ENCODE measurements at places on chromosomes 16 and 17.

- no peak for DNase-seq
These were observed 593 bp upstream of the WDR45B start for GRCh38 chr17:82648742-82649331.

GRCh38 chr17:34582185-34582900, 3.0 kb downstream of the TMEM132E start:
- DNase-seq = no peak

GRCh38 chr17:36884495-36885152, 52.7 kb upstream of the LHX1 start:
- DNase-seq = no peak

DNA sequence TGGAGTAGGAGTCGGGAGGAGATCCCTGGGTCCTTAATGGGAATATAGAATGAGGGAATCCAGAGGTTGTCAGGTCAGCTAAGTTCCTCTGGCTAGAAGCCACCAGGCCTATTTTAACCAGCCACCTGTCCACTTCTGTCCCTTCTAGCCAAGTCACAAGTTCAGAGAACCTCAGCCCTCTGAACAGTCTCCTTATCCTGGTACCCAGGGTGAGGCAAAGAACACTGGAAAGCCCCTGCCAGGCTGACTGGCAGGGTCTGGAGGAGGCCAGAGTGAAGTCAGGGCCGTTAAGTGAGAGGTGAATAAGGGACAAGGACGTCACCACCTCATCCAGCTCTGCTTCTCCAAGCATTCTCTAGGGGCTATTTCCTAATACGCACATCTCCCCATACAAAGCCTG, 2.7 kb downstream of the CTDNEP1 start:
- no peak for DNase-seq

DNA sequence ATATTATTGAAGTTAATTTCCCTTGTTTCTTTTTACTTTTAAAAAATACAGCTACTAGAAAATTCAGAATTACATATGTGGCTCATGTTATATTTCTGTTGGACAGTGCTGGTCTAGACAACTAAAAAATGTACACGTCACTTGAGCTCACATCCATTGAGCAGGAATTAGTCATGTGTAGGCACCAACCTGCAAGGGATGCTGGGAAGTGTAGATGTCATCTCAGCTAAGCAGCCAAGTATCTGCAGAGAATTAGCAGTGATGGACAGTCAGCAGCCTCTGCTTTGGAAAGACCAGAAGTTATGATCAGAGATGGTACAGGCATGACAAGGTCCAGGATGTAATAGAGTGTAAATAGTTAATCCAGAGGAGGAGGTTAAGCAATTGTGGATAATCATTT, 87.1 kb upstream of the HS3ST2 start:
- no peak for DNase-seq

DNA sequence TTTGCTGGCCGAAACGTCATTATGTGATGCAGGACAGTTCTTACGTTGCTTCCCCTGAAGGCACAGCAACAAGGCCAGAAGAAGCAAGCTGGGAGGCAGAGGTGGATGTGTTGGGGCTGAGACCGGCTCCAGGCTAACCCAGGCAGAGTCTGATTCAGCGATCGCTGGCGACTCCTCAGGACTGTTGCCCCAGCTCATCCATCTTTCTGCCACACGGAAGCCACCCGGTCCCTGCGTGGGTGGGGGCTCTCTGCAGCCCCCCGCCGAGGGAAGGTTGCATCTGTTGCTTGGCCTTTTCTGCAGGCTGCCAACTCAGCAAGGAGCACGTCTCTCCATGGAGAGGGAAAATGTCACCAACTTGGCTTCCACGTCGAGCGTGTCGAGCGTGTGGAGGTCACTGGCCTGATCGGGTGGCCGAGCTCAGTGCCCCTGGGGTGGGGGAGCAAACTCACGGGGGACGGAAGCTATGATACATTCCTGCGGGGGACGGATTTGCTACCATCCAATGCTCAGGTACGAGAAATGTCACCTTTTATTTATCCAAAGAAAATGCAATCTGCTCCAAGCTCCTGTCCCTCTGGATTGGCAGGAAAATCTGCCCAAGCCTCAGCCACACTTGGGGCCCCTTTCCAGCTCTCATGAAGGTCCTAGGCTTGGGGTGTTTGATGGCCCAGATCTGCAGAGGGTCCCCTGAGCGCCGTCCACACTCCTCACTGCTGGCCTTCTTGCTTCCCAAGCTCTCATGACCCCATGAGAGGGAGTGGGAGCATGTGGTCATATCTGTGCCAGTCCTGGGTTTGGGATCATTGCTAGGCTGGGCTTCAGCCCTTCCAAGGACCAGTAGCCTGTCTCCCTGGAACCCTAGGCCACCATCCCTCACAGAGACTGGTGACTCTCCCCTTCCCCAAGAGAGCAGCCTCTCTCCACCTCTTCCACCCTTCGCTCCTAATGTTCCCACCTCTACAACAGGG, 69.4 kb downstream of the RPH3AL start:
- DNase-seq = no peak

Measured in cortex of kidney (tissue), 1 donor.